ENCODE measurements at places on chromosomes 7 and 10.
A peak's percentile ranks its signal among the peaks of the same experiment; 100 is the strongest.

- peak; percentile 92 for DNase-seq
Measured at GRCh38 chr10:30185916-30186315, 126.5 kb upstream of the JCAD start.

DNA sequence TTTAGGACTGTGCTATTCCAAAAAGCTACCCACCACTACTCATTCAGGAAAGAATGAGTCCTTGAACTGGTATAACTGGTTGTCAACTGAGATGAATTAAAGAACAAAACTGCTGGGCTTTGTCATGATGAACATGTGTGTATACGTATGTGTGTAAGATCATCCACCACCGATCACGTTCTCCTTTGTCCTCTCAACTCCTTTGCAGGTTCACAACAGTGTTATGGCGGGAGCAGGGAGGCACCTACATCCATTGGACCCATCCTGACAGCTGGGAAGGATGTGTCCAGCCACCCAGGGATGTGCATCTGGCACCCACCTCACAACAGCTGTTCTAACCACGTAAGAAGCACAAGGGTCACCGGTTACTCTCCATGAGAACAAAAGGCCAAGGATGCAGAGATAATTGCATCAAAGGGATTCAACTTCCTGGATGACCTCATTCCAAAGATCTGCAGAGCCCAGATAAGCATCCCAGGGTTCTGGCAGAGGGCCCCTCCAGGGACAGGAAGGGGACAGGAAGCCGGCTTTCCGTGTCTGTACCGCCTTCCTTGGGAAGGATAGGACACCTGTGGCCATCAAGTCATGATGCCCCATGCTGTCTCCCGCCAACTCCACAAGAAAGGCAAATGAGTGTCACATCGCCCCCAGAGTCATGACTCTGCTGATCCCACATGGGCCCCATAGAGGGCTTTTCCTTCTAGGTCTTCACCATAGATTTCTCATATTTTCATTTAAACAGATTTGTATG is 66.1 kb downstream of the STEAP1B start:
- peak; percentile 17 for DNase-seq

DNA sequence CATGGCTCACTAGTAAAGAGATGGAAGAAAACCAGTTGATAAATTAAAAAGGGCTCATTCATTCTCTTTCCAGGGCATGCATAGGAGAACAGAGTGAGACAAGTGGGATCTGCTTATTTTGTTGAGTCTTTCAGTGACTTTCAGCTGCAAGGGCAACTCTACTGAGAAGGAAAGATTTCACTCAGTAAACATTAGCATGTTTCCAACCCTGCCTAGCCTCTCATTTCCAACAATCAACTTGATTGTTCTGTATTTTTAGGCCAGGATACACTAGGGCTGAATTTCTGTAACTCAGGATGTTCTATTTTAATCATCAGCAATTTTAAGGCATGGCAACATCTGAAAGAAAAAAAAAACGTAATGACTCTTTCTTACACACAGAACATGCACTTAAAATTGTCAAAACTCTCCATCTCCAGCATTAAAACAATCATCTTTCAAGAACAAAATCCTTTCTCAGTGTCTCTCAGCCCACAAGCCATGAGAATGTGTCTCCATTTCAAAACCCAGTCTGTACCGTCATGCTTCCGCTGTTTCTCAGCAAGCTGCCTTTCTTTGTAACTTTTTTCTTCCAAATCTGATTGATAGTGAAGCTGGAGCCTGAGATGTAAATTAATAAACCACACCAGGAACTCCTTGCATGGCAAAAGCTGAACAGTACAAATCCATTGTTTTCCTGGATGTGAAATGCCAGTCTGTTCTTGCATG is 147.2 kb upstream of the KLF14 start:
- peak; percentile 19 for DNase-seq

- no peak for DNase-seq
Measured at GRCh38 chr10:55495555-55495954, 694.5 kb upstream of the PCDH15 start.

DNA sequence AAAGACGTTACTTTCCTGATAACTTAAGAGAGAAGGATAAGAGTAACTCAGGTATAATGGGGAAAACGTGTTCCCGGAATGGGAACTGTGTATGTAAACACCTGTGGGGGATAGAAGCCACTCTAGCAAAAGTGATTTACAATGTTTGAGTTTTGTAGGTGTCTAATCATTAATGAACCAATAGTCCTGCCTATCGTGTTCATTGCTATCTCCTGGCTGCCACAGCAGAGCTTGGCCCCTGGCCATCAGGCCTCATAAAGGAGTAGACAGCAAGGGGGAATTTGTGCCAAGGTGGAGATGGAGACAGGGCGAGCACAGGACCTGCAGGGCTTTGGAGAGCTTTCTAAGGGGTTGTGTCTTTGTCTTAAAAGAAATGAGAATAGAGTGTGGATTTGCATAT is 102.1 kb downstream of the GAD2 start:
- no peak for DNase-seq

DNA sequence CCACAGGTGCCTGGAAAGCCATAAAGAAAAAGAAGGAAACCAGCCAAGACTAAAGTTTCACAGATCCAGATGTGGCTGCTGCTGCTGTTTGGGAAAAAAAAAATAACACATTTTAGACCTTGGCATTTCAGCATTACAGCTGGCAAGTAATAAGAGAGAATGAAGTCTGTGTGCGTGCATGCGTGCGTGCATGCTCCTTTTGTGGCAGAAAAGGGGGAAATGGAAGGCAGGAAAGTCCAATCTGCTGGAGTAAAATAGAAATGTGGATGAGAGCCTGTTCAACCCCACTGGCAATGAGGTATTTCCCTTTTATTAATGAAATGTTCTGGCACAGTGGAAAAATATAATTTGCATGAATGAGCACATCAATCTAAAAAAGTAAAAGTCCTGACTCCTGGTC is 137.0 kb upstream of the SEMA3A start:
- no peak for DNase-seq

DNA sequence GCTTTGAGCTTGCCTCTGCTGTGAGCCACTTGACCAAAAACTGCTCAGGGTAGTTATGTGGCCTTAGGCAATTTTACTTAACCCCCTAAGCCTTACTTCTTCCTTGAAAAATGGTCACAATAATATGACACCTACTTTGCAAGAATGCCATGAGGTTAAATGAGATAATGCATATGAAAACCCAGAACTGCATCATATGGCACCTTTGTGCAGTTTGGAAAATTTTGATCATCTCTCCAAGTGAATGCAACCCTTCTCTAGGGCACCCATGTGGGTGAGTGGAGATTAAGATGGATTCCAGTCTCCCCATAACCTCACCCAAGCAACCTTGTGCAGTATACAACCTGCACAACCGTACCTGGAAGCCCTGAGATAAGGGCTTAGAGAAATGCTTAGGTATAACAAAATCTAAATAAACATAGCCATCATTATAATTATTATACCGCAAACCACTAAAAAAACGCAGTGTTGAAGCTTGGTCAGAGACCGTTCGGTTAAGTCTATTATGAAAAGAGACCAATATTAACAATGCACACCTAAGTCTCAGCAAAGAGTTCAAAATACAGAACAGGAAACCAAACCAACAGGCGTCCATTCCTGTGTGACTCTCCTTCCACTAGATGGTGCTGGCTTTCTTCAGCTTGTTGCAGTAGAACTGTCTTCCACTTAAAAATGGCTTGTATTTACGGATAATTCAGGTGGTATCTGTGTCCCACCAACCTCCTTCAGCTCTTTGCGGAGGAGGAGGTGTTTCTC is 21.0 kb upstream of the ASB15 start:
- DNase-seq: peak; percentile 67

GRCh38 chr7:13800694-13801448 is 188.6 kb downstream of the ETV1 start:
- peak; percentile 93 for DNase-seq

DNA sequence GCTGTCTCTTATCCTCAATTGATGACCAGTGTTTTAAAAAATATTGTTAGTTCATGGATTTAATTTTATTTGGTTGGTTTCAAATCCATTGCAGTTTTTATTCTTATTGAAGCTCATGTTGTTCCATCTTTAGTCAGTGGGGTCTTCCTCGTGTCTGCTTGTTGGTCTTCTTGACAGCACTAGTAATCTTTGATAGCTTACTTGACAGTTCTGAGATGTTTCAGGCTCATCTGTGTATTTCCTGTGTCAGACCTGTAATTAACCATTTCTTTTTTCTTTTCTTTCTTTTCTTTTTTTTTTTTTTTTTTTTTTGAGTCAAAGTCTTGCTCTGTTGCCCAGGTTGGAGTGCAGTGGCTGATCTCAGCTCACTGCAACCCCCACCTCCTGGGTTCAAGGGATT is 28.2 kb downstream of the SLK start:
- no peak for DNase-seq

DNA sequence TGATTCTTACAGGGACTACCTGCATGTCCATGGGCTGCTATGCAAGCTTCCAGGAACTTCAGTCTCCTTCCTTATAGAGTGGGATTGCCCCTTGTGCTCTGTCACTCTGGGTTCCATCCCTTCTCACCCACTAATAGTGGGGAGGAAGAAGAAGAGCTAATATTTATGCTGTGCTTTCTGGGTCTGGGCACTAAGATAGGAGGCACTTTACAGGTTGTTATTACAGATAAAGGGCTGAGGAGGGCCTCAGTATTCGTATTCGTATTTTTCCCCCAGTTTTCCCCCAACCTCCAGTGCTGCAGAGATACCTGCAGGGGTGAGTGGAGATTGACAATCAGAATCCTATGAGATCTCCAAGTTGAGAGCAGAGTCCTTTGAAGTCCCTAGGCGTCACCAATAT is 14.2 kb downstream of the HK1 start:
- DNase-seq: no peak

DNA sequence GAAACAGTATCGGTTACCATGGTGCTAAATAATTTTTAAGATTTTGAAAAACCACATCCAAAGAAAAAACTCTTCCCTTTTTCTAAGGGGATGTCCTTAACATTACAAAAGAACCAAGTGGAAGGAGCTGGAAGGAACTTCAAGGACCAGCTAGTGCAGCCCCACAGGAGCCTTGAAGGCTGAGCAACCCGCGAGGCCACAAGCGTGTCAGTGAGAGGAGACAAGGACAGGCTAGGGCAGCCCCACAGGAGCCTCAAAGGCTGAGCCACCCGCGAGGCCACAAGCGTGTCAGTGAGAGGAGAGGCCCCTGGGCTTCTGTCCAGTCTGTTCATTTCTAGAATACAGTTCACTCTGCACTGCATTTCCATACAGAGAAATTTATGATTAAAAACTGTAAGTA is 80.1 kb upstream of the ATP6V0A4 start:
- DNase-seq: no peak

Measured in GM23248 (cell line).